Kidney glomerular epithelial cell (primary cell): ENCODE measurements at places on chromosomes 2 and 18.

DNA sequence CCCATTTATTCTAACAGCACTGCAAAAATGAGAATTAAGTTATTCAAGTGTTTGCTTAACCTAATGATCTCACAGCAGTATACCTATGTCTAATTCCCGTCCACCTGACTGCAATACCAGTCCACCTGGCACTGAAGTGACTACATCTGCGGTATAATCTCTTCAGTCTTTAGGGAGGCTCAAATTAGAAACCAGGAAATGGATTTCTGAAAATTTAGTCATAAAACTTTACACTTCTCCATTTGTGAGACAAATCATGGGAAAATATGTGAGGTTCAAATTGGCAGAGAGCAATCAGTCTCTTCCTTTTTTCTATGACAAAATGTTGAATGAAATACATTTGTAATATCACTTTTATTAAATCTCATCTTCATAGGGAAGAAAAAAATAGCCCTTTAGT, 33.0 kb downstream of the FTCDNL1 start:
- no peak for DNase-seq

DNA sequence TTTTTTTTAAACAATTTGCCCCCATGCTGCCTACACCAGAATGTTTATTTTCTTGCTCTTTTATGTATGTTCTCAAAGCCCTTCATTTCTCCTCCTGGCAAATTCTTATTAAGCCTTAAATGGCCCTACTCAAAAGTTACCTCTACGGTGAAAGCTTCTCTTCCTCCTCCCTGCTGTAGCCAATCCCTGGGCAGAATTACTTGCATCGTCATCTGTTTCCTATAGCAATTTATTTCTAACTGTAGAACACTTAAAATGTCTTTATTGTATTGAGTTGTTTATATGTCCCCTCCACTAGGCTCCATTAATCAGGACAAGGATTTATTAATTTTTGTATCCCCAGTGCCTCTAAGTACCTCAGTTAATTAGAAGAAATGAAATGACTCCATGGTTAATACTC, 2.5 kb upstream of the RAD51AP2 start:
- DNase-seq = no peak

GRCh38 chr18:36905571-36905970, 76.6 kb downstream of the KIAA1328 start:
- DNase-seq = no peak

DNA sequence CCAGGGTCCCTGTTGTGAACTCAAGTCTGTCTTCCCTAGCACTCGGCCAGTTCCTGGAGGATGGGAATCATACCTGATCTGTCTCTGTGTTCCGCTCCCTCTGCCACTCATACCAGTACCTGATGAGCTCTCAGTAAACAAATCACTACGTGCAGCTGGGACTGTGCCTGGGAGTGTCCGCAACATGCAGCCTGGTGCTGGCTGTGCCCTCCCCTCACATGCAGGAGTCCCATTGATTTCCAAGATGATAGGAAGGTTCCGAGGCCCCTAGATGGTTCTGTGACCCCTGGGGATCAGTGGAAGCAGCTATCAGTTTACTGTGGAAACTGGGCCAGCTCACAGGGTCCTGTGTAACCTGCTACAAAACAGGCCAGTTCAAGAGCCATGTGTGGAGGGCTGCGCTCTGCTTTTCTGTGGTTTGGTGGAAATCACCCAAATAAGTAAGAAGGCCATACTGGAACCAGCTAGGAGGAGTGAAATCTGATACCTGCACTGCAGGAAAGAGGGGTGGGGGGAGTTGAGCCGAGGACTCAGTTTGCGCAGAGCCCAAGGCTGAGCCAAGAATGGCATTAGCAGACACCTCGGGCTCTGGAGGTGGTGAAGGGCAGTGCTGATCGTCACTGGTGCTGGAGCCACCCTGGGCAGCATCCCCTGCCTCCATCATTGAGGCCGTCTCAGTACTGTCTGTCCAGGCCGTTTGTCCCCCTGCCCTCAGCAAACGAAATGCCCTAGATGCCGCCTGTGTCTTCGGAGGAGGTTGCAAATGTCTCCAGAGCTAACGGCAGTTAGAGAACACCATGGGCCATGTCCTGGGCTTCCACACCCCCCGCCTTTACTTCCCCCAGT, 93.3 kb downstream of the KLHL29 start:
- no peak for DNase-seq

DNA sequence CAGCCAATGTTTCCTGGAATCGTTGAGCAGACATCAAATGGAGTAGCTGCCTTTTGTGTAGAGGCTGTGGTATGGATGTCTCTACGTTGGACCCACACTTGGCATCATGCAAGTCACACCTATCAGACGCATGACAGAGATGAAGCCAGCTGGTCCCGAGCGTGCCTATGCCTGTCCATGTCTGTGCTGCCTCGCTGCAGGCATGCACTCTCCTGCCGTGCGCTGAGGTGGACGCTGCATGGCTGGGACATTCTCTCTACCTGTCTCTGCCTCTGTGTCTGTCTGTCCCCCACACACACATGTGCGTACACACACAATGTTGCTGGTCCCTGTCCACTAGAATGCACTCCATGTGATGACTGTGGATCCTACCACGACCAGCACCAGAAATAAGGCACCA, 514.2 kb upstream of the MYT1L start:
- no peak for DNase-seq
